ENCODE measurements at places on chromosomes 3 and 15. TPM values are rescaled to one million over a fixed set of nuclear protein-coding genes. Genes with fewer than 3 reads are reported as not detected.
A peak's percentile ranks its signal among the peaks of the same experiment; 100 is the strongest.

DNA sequence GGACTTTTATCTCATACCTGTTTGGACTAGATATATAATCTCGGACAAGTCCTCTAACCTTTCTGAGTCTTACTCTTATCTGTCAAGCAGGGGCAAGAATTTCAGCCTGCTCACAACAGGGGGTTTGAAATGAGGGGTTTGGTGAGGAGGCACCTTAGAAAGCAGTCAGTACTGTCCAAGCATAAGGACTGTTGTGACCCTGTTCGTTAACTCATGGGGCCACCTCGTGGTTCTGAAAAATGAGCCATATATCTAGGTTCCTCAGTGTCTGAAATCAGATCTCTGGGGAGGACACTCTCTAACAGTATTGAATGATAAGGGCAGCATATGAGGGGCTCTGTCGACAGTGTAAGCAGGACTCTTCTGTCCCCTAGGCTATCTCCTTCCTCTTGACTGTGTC lies 7.2 kb upstream of the TIMP4 start:
- no peaks in the 10 kb centered on the region for H3K4me1 ChIP-seq
- no peaks in the 10 kb centered on the region for H3K27me3 ChIP-seq
- H3K4me3 ChIP-seq = no peak overlapping the region

SLC22A14 gene
- not detected for total RNA-seq

DNA sequence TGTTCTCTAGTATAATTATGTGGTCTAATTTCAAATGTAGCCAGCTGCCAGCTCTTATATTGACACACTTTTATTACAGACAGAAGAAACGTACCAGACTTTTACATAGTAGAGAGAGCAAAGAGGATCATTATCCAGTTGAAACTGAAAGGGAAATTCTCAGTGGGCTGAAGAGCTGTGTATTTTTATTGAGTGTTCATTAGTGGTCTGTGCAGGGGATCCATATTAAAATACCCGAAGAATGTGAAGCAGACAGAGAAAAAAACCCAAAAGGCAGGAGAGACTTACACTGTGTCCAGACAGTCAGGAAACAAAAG lies 41.3 kb downstream of the MYRIP start:
- no peaks in the 10 kb centered on the region for H3K36me3 ChIP-seq
- no peak overlapping the region for H3K4me3 ChIP-seq
- H3K27me3 ChIP-seq = no peaks in the 10 kb centered on the region
- no peak overlapping the region for H3K27ac ChIP-seq

- H3K27ac ChIP-seq = no peak overlapping the region
- no peaks in the 10 kb centered on the region for H3K36me3 ChIP-seq
- no peak for DNase-seq
- H3K4me1 ChIP-seq = no peaks in the 10 kb centered on the region
- H3K27me3 ChIP-seq = no peaks in the 10 kb centered on the region
Measured at GRCh38 chr15:29883126-29883525, 60.9 kb upstream of the TJP1 start.

DNA sequence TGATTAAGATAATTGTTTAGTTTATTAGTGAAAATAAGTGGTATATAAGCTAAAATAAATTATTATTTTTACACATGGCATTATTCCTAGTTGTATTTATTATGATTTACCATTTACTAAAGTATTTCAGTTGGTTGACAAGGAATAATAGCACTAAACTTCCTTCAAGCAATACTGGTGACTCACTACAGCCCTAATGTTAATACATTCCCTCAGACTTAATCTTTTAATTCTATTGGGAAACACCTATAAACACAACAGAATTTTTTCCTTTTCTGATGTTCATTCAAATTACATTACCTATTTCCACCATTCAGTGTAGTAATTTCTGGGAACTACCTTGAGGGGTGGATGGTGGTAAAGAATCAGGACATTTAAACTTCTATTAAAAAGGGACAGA lies 264.0 kb downstream of the TIGIT start:
- no peaks in the 10 kb centered on the region for H3K4me1 ChIP-seq
- no peaks in the 10 kb centered on the region for H3K27me3 ChIP-seq
- no peak overlapping the region for H3K27ac ChIP-seq
- no peaks in the 10 kb centered on the region for H3K36me3 ChIP-seq
- no peak for DNase-seq

GRCh38 chr3:146159037-146159436 lies 1.9 kb downstream of the PLOD2 start:
- peaks cover 55% of the 10 kb centered on the region for H3K4me1 ChIP-seq
- no peak for DNase-seq
- peak overlapping the region; percentile 79 for H3K4me3 ChIP-seq
- H3K36me3 ChIP-seq = peaks cover 4% of the 10 kb centered on the region
- H3K27me3 ChIP-seq = no peaks in the 10 kb centered on the region

DNA sequence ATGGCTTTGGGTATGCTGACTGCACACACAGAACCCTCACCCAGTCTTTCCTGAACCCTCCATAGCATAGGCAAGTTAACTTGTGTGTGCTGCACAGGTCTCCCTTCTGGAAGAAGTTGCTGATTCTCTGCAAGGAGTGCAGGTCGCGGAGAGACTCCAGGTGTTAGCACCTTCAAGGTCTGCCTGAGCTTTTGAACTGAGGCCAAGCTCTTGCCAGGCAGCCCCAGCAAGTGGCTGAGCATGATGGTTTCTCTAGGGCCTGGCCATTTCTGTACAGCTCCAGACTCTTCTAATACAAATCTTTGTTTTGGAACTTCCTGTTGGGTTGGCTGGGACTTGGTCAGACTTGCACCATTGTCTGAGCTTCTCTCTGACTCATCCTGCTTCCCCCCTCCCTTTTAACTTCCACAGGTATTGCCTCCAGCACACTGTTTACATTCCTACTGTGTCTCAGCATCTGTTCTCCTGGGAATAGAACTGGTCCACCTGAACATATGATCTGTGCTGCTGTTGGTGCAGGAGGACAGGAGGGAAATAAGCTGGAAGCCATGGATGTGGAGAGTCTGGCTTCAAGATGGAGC lies 53.3 kb downstream of the KY start:
- peak; percentile 71 for DNase-seq
- no peak overlapping the region for H3K4me3 ChIP-seq
- peaks cover 8% of the 10 kb centered on the region for H3K4me1 ChIP-seq

FANCD2OS gene
- not detected for total RNA-seq
